IMR-90 (cell line): ENCODE measurements at places on chromosomes 5 and 9. TPM values are rescaled to one million over a fixed set of nuclear protein-coding genes. Genes with fewer than 3 reads are reported as not detected.

Gene PCDHB9
- total RNA-seq, result under 0.01 and 0.18 TPM in 2 replicates

DNA sequence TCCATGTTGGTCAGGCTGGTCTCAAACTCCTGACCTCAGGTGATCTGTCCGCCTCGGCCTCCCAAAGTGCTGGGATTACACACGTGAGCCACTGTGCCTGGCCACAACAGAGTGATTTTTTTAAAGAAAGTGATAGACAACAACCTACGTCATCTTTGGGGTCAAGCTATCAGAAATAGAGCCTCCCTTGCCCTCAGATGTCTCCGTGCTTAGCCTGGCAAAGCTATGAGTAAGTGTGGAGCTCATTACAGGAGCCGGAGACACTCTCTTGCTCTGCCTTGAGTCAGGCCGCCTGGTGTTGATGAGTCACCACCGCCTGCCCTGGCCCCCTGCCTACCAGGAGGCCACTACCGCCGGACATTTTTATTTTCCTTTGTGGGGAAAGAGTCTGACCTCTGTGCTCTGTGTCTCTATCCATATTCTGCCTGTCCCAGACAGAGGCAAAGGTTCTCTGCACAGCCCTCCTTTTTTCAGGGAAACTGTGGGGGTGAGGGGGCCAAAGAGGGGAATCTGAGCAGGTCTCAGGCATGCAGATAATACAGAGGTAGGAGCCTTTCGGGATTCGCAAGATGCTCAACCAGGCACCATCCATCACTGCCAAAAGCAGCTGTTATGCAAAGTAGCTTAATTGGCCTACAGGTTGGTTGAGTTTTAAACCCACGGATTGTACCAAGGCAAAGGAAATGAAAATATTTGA is 123.7 kb upstream of the CPEB4 start:
- DNase-seq, result peak; percentile 96

GRCh38 chr5:8726383-8727036 is 819.4 kb downstream of the SEMA5A start:
- no peak for DNase-seq

Gene PTRH1
- total RNA-seq, result 5.4 and 8.3 TPM in 2 replicates

- no peak for DNase-seq
These were observed 76.9 kb downstream of the SYK start for GRCh38 chr9:90878562-90878961.

Gene CORO2A
- total RNA-seq, result 1.9 and 2.2 TPM in 2 replicates

DNA sequence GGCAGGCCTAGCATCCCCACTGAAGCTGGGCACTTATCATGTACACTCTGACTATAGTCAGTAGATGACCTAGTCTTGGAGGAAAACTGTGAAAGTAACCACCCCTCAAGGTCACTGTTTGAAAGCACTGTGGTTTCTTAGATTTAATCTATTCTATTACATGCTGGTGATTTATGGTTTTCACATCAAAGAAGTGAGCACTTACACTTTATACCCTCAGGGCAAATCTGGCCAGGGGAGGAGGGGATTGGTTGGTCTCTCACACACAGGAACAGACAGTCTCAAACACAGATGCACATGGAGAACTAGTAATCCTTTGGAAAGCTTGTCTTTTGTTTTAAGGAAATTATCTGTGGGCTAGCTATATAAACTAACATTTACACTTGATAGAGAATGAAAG is 17.9 kb upstream of the SPIN1 start:
- no peak for DNase-seq

Gene OBP2B
- total RNA-seq, result not detected in 2 replicates
